Chondrocyte (in vitro differentiated cells): ENCODE measurements at places on chromosomes 4 and X. TPM values are rescaled to one million over a fixed set of nuclear protein-coding genes. Genes with fewer than 3 reads are reported as not detected.

The AMBN gene
- total RNA-seq = not detected in 3 replicates

- no peak overlapping the region for H3K4me3 ChIP-seq
- H3K36me3 ChIP-seq = no peaks in the 10 kb centered on the region
- no peak for DNase-seq
- H3K27ac ChIP-seq = no peak overlapping the region
These were observed 161.0 kb upstream of the FGF13 start for GRCh38 chrX:138872537-138872936.

GRCh38 chr4:170083541-170083940, 6.2 kb downstream of the AADAT start:
- DNase-seq = no peak
- H3K4me1 ChIP-seq = peaks cover 7% of the 10 kb centered on the region
- peaks cover 44% of the 10 kb centered on the region for H3K36me3 ChIP-seq
- no peaks in the 10 kb centered on the region for H3K27me3 ChIP-seq

The FOXO4 gene
- 7.9 to 9.3 TPM (median 8.2 TPM) in 3 replicates for total RNA-seq

- H3K36me3 ChIP-seq = peaks cover 2% of the 10 kb centered on the region
- H3K27ac ChIP-seq = peak within 1 kb of the TSS; percentile 96
- peak; percentile 92 for DNase-seq
These were observed at the start of gene SH3RF1 for GRCh38 chr4:169270810-169271691. Gene SH3RF1, minus strand, starts transcription at chr4:169270956. Its CDS starts 1,744 bp downstream, at chr4:169269212.

DNA sequence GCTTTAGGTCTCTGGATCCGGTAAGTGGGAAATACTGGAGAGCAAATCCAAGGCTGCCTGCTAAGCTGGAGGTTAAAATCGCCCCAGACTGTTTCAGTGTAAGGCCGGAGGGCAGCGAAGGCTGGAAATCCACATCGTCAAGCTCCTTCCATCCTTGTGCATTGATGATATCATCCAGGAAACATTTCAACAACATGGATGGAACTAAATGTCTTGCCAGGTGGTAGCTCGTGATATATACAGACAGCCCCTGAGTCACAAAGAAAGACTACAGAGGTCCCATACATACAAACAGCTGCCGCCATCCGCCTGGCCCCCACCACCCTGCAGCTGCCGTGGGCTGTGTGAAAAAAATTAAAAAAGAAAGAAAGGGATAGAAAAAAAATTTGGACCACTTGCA, 148.9 kb upstream of the RBPJ start:
- H3K36me3 ChIP-seq = no peaks in the 10 kb centered on the region
- DNase-seq = no peak
- peak overlapping the region; percentile 46 for H3K4me3 ChIP-seq
- H3K4me1 ChIP-seq = peaks cover 27% of the 10 kb centered on the region
- no peaks in the 10 kb centered on the region for H3K27me3 ChIP-seq

DNA sequence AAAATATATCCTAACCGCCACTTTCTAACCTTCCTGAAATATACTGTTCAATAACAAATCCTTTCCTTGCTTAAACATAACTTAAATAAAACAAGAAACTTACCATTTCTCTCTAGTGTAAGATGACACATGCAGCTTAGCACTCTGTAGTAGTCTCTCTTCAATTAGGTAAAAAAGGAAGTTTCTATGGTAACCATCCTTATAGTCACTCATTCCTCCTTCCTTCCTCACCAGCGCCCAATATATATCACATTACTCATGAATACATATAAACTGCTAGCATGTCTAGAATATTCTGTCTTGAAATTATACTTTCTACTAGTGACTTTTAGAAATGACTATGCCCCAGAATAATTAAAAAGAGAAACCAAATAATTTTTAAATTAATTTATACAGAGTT, 112.2 kb downstream of the SNCA start:
- no peaks in the 10 kb centered on the region for H3K27me3 ChIP-seq
- H3K4me3 ChIP-seq = no peak overlapping the region
- H3K4me1 ChIP-seq = peaks cover 10% of the 10 kb centered on the region

The MAGEA12 gene
- total RNA-seq = not detected in 3 replicates

The TRIML2 gene
- total RNA-seq = 1.1 to 2.8 TPM (median 1.6 TPM) in 3 replicates

The LRCH2 gene
- total RNA-seq = 10.5 to 11.6 TPM (median 11.1 TPM) in 3 replicates

- H3K36me3 ChIP-seq = peaks cover 2% of the 10 kb centered on the region
- H3K4me3 ChIP-seq = no peak overlapping the region
- no peak for DNase-seq
- no peak overlapping the region for H3K27ac ChIP-seq
- no peaks in the 10 kb centered on the region for H3K27me3 ChIP-seq
These were observed 5.5 kb upstream of the PHF8 start for GRCh38 chrX:54049801-54050200.

- no peak for DNase-seq
- H3K27me3 ChIP-seq = no peaks in the 10 kb centered on the region
- peak overlapping the region; percentile 50 for H3K4me3 ChIP-seq
- H3K4me1 ChIP-seq = peaks cover 7% of the 10 kb centered on the region
These were observed 8.0 kb downstream of the REELD1 start for GRCh38 chr4:146222313-146222712.

DNA sequence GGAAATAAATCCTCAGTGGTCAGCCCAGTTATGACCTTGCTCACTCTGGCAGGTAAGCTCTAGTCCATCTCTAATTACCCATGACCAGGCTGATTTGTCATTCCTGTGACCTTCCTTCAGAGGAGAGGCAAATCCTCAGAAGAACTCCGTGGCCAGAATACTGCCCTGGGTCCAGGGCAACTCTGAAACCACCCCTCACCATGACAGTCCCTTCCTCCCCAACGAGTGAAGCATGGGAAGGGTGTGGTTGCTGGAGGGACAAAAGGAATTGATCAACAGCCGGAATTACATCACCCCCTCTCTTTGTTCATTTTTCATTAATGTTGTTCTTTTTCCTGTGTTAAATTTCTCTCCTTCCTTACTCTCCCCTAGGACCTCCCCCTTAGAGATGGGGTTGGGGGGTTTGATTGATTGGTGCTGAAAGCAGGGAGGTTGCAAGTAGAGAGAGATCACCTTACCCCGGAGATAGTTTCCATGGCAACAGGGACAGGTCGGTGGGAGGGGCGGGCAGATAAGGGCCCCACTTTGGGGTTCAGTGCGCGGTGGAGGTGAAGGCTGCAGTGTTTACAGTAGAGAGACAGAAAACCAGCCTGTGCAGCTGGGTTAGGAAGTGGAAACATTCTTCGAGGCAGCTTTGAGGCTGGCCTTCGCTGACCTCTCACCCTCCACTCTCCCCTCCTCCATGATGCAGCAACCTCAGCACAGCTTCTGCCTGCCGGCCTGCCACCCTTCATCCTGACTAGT, 647.4 kb downstream of the BCOR start:
- peaks cover 11% of the 10 kb centered on the region for H3K27me3 ChIP-seq
- H3K4me3 ChIP-seq = no peak overlapping the region
- no peaks in the 10 kb centered on the region for H3K4me1 ChIP-seq
- DNase-seq = no peak
- H3K27ac ChIP-seq = no peak overlapping the region

The TEX13C gene
- not detected in 3 replicates for total RNA-seq

The GEMIN8 gene
- 12.7 to 13.0 TPM (median 12.8 TPM) in 3 replicates for total RNA-seq

- no peak overlapping the region for H3K4me3 ChIP-seq
- H3K27me3 ChIP-seq = peaks cover 18% of the 10 kb centered on the region
These were observed 439.1 kb downstream of the TLL1 start for GRCh38 chr4:166312166-166312565.

DNA sequence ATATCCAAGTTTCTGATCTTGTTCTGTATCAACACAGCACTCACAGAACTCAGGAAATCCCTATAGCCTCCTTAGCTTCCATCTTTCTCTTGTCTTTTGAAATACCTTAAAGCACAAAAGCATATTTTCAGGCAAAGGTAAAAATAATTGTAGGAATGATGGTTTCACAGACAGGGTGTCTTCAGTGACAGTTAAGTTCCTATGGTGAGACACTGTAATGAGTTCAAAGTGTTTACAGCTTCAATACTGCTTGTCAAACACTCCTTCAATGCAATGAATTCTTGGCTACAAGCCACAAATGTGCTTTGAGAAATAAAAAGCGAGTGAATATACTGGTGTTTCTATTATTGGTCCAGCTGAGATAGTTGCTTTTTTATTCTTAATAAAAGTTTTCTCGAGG, 466.0 kb downstream of the DMD start:
- no peaks in the 10 kb centered on the region for H3K27me3 ChIP-seq
- H3K27ac ChIP-seq = no peak overlapping the region
- no peaks in the 10 kb centered on the region for H3K36me3 ChIP-seq
- H3K4me1 ChIP-seq = peaks cover 6% of the 10 kb centered on the region

The CLDN34 gene
- total RNA-seq = not detected in 3 replicates

The FRYL gene
- 29.3 to 45.4 TPM (median 30.8 TPM) in 3 replicates for total RNA-seq

The IL21 gene
- not detected in 3 replicates for total RNA-seq

The RTL9 gene
- total RNA-seq = 0.20 to 0.33 TPM in 2 of 3 replicates, not detected in the other

- H3K36me3 ChIP-seq = peaks cover 6% of the 10 kb centered on the region
- H3K27me3 ChIP-seq = no peaks in the 10 kb centered on the region
- H3K4me1 ChIP-seq = no peaks in the 10 kb centered on the region
- peak; percentile 94 for DNase-seq
- no peak overlapping the region for H3K4me3 ChIP-seq
These were observed 10.8 kb downstream of the DGKQ start for GRCh38 chr4:962231-963208.
